ENCODE measurements at places on chromosomes 4 and X.

DNA sequence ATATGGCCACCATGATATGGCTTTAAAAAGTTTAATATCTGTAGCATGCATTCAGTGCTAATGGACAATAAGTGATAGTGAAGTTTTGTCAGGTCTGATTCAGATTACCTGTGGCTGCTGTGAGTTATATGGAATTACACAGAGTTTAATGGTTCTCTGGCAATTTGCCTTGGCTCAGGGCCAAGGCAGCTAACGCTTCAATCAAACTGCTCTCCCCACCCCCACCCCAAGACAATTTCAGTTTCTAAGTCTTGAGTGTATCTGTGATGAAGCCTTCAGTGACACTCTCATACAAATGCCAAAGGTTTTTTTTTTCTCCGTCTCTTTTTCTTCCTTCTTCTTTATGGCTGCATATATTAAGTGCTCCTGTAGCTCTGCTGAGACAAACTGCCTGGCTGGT lies 106.6 kb downstream of the SHROOM4 start:
- no peak for DNase-seq

DNA sequence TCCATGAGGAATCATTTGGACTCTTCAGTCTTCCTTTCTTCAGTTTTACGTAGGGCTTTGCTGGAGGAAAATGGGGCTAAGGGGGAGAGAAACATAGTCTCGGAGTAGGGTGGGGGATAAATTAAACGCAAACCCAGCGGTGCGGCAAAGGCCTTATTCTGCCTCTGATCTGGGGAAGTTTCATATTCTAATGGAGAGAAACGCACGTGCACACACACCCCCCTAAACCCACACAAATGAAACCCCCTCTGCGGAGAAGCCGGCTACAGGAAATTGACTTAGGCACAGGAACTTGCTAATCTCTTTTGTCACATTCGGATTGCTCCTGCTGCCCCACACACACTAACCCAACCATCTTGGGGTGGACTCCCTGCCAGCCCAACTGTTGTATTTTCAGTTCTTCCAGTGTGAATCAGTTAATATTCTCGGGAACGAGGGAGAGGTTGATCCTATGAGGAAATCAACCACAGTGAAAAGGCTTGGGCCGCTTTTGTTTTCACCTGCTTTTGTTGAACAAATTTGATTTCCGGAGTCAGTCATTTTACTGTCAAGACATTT lies at the start of gene RHOH:
RHOH (plus strand) TSS at position 308 of the 558 bp plus-strand sequence. CDS start 46,356 bp downstream, outside the sequence.
- no peak for DNase-seq

DNA sequence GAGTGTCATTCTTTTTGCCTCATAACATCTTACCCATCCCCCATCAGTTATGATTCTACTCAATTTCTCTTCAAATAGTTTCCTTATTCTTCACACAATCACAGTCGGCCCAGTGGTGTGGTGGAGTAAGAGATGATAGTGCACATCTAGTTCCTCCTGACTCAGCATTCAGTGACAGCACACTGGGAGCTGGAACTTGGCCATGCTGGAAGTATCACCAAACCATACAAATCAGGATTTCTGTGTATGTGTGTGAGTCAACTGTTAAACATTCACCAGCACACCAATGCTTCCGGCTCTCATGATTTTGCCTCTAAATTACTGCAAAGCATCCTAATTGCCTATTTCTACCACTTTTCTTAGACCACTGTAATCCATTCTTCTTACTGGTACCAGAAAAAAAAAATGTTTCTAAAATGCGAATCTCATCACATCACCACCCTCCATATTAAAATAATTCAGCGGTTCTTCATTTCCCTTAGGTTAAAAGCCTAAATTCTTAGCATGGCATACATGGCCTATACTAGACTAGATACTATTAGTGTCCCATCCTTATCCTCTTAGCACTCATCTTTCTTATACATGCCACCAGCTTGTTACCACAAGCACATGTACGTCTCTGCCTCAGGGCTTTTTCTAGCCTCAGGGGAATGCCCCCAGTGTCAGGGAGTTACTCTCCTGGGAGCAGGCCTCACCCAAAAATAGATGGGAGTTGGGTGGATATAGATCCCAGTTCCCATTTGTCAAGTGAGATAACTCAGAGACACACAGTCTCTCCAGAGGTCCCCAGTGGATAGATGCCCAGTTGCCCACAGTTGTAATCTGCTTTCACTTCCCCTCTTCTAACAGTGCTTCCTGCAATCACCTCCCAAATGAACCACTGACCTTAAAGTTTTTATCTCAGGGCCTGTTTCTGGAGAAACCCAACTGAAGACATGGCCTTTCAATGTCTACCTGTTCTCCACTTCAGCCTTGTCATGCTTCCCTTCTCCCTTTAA lies 49.2 kb upstream of the DDX53 start:
- DNase-seq = no peak

DNA sequence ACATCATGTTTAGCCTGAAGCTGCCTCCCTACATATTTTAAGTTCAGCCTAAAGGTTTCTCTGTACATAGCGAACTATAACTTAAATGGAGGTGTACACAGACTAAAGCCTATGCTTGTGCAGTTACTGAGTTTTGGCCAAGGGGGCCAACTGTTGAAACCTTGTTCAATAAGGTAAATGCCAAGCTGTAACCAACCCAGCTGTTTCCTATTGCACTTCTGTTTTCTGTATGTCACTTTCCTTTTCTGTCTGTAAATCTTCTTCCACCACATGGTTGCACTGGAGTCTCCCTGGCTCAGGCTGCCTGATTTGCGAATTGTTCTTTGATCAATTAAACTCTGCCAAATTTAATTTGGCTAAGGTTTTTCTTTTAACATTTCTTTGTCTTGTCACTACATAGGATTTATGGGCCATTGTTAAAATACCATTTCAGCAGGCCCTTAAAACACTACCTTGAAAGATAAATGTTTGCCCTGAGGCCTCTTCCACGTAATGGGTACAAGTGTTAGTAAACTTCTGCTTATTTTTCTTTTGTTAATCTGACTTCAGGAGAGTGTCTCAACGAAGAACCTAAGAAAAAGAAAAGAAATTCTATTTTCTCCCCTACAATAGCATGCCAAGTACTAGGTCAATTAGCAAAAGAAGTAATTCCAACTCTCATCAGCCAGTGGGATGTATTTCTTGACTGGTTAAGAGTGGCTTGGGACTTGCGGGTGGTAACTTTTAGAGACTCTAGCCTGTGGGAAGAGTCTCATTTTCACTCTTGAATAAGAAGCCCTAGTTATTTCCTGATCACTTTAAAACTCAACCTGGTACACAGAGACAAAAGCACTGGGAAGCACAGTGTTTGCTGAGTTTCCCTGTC lies 45.7 kb upstream of the PRSS12 start:
- DNase-seq = no peak

GRCh38 chr4:146004730-146005129 lies 66.1 kb upstream of the ZNF827 start:
- DNase-seq = no peak

DNA sequence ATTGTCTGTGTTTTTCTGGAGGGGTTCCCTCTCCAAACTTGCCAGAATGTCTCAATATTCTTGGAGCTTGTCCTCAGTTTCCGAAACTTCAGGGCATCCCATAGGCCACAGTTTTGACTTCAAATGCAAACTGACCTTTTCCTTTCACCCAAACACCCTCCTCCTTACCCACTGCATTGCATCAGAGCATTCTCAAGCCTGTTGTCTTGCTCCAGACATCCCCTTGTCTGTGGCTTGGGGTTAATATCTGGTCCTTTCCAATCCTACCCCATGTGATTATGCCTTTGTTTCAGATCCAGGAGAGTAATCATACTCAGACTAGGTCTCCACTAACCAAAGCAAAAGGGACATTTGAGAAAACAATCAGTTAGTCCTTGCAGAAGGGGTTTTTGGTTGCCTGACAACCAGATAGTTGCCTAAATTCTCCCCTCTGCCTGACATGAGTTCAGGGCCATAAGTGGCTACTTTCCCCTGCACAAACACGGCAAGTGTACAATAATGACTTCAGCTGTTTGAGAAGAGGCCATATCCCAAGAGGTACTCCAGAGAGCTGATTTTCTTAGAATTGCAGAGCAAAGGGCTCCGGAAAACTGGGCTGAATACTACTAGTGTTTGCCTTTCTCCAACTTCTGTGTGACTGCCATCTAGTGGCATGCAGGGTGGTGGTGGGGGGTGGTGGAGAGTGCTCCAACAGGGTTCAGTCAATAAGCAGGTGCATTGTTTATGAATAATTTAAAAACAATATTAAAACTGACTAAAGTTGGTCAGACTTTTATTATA lies 130.2 kb downstream of the CHRDL1 start:
- no peak for DNase-seq

DNA sequence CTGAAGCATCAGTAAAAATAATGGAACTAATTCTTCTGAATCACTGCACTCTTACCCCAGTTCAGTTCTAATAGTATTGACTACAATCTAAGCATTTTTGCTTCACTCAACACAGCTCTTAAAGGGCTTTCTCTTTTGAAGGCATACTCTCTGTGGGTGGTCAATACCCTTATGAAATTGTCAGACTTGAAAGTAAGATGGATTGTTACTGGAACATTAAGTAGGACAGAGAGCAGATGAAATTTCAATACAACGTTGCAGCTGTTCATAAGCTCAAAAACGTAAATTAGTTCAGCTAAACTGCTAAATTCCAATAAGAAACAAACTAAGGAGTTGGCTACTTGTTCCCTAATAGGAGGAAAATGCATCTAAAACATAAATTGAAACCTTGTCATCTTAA lies 352.3 kb upstream of the TENM3 start:
- no peak for DNase-seq

GRCh38 chr4:175947117-175947722 lies 118.4 kb upstream of the WDR17 start:
- no peak for DNase-seq

GRCh38 chrX:93791304-93791703 lies 117.3 kb downstream of the FAM133A start:
- no peak for DNase-seq

- no peak for DNase-seq
These were observed 12.5 kb downstream of the KLHL15 start for GRCh38 chrX:24014388-24015018.

- DNase-seq = no peak
These were observed 114.2 kb downstream of the ZNF827 start for GRCh38 chr4:145824463-145824862.

- DNase-seq = no peak
These were observed 57.7 kb downstream of the IL13RA2 start for GRCh38 chrX:114959729-114960128.

DNA sequence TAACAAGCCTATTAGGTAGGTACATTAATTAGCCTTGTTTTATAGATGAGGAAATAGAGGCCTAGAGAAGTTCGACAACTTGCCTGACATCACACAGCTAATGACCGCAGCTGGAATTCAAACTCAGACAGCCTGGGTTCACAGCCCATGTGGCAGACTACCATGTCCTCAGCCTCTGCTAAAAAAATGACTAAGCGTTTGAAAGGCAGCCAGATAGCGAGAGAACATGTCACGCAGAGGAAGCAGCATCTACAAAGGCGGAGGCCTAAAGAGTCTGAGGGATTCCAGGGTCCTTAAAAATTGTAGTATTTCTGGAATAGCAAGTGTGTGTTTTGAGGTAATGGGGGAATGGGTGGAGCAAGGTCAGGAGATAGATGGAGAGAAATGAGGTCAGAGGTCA lies 33.2 kb upstream of the BMP15 start:
- no peak for DNase-seq

- no peak for DNase-seq
These were observed 75.2 kb downstream of the JAKMIP1 start for GRCh38 chr4:6125103-6125651.

GRCh38 chr4:24793219-24794005 lies 2.0 kb upstream of the SOD3 start:
- DNase-seq = no peak

DNA sequence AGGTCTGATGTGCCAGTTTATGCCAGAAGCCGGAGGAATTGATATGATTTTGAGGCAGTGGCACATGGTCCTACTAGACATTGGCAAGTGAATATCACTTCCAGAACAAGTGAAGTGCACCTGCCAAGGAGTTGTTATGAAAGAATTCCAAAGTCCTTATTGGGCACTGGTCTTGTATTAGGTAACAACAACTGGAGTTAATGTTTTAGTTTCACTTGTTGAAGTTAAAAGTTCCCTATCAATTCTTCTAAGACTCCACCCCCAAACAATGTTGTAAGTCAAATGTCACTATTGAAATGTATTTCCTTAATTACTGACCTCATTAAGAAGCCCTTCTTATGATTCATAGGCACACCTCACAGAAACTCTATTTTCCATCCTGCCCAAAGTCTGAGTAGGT lies 3.1 kb downstream of the TET2 start:
- no peak for DNase-seq

- DNase-seq = no peak
These were observed 92.8 kb downstream of the TAB3 start for GRCh38 chrX:30795981-30796958.

DNA sequence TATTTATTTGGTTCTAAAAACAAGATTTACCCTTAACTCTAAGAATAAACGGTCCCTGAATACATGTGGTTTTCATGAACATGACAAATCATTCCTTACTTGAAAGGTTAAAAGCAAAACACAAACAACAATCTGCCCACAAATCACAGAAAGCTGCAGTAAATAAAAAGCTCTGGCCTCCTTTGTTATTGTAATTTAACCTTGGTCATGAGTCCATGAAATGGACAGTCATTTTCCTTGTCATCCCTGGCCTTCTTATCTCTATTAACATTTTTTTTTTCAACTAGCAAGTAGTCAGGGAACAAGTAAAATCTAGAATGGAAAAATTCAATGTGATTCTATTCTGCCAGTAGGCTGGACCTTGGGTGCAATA lies 92.7 kb downstream of the SCD5 start:
- DNase-seq = no peak

GRCh38 chr4:65416891-65417290 lies 253.4 kb downstream of the EPHA5 start:
- no peak for DNase-seq

DNA sequence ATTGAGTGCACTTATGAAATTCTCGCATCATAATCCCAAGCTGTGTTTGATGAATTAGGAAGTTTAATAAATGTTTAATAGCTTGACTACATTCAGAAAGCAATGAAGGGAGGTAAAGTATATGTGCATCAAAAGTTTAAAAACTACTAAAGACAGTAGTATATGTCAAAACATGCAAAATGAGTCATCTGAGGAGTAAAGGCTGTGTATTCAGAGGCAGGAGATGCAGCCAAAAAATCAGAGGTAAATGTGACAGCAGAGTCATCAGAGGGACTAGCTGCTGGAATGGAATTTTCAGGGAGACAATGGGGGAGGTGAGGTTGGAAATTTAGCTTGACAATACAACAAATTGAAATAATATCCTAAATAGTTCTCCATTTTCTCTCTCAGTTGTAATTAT lies 127.0 kb upstream of the FUNDC1 start:
- DNase-seq = no peak

DNA sequence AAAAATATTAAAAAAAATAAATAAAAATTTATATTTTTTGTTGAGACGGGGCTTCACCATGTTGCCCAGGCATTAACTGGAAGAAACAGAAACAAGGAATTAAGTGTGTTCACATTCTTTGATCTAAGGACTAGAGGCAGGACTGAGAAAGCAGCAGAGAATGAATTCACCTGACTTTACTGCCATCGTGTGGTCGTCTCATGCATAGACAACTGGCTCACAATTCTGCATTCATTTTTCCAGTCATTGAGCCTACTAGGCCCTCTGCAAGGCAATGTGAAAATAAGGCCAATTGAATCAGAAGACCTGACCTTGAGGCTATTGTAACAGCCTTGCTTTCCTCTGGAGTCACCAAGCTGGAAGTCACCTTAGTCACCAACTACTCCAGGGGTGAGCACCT lies 37.4 kb downstream of the LHFPL1 start:
- no peak for DNase-seq

All from hypothalamus (tissue), 51 donors.